Activated CD4-positive, alpha-beta T cell treated with anti-CD3 and anti-CD28 coated beads for 48 hours (primary cell): ENCODE measurements at places on chromosomes 5 and 9.

DNA sequence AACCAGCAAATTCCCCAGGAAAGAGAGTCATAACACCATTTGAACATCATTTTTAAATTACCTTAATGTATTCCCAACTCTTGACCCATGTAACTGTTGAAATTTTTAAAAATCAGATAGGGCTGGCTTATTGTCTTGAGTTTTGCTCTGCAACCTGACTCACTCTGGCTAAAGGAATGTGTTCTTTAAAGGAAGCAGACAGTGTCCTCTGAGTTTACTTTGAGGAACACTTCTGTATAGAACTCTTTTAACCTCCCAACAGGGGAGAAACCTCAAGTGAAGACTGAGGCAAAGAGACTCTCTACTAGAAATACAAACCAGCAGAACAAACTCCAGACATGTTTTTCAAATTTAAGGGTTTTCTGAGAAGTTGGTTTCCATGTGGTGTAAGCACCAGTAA, 248.9 kb downstream of the CWC27 start:
- DNase-seq, result no peak

DNA sequence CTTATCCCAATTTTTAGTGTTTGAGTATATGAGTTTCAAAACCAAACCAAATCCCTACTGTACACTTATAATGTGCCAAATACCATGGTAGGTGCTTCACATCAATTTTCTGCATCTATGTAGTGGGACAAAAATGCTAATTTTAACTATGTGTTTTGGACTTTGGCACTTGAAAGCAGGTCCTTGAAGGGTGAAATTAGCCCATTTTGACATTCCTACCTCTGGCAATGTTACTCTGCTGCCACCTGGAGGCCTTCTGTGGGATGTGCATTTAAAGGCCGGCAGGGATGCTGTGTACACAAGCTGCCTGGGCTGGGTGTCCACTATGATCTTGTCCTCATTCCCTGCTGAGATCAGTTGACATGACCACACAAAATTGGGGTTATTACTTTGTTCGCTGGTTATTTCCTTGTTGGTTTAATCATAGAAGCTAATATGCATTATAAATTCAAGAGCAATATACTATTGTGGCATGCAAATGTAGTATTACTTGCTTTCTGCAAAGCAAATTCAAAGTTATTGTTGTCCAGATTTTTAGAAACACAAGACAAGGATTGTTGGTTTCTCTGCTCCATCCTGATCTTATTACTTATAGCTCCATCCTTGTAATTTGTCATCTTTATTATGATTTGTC, 166.8 kb downstream of the ARHGEF28 start:
- DNase-seq, result peak; percentile 77

- peak; percentile 6 for DNase-seq
These were observed 99.7 kb upstream of the CCL21 start for GRCh38 chr9:34809504-34810186.

DNA sequence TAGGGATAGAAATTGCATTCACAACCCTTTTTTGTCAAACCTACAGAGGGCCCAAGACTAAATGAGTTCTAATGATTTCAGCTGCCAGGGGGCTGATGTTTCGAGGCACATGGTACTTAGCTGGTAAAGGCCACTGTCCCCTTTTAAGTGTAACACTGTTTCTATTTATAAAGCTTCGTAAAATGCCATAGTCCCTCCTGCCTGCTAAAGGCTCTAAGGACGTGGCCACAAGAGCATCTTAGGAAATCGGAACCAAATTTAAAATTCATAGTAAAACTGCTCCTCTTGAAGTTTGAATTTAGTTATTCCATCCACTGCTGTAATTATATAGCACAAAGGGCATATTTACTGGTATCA, 170.3 kb upstream of the WWC1 start:
- no peak for DNase-seq

- DNase-seq, result no peak
These were observed 174.0 kb upstream of the IL12B start for GRCh38 chr5:159504106-159504856.

DNA sequence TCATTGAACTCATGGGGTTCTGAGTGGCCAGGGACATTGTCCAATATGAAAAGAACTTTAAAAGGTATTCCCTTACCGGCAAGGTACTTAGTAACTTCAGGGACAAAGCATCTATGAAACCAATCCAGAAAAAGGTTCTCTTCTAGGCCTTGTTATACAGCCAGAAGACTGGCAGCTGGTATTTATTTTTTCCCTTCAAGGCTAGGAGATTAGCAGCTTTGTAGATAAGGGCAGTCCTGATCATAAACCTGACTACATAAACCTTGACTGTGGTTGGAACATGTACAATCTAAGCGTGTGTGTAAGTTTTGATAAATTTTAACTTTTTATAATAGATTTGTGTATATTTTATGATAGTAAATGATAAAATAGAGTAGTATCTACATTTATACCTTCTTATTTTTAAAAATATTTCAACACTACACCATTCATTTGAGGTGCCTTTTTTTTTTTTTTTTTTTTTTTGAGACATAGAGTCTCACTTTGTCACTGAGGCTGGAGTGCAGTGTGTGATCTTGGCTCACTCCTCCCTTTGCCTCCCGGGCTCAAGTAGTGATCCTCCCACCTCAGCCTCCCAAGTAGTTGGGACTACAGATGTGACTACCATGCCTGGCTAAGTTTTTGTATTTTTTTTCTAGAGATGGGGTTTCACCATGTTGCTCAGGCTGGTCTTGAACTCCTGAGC, 24.5 kb downstream of the RANBP17 start:
- DNase-seq, result no peak

- no peak for DNase-seq
These were observed 1413.6 kb upstream of the ACO1 start for GRCh38 chr9:30970812-30971211.

DNA sequence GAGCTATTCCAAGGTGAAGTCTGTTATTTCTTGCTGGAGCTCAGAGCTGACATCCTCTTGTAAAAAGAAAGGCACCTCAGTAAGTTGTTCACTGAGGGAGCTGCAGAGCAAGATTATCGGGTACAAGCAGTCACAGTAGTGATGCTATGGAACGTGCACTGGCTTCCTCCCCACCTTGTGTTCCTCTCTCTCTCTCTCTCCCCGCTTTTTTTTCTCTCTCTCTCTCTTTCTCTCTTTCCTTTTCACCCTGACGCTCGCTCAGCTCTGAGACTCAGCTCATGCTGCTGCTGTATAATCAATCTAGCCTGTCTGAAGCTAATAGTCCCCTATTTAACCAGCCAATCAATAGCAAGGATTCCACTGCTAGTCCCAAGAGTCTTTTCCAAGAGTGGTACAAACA, 587.6 kb upstream of the CDH18 start:
- no peak for DNase-seq

DNA sequence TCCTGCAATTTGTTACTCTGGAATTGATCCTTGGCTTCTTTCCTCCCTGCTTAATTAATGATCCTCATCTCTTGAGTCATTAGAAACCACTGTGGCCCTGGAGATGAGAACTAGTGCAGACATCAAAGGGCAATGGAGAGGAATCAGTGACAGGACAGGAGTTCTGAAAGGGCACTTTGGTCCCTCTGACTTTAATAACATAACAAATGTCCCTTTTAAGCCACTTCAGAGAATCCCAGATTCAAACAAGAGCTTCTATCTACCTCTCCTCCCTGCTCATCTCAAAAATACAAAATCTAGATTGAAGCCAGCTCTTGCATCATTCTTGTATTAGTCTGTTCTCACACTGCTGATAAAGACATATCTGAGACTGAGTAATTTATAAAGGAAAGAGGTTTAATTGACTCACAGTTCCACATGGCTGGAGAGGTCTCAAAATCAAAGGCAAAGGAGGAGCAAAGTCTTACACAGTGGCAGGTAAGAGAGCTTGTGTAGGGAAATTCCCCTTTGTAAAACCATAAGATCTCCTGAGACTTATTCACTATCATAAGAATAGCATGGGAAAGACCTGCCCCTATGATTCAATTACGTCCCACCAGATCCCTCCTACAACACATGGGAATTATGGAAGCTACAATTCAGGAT, 139.1 kb downstream of the PLPPR1 start:
- no peak for DNase-seq

- DNase-seq, result no peak
These were observed 48.3 kb upstream of the EXOC3 start for GRCh38 chr5:394671-395155.

- peak; percentile 28 for DNase-seq
These were observed 1.1 kb downstream of the ATPSCKMT start for GRCh38 chr5:10248378-10249260.
